ENCODE measurements at places on chromosomes 1 and 21.

DNA sequence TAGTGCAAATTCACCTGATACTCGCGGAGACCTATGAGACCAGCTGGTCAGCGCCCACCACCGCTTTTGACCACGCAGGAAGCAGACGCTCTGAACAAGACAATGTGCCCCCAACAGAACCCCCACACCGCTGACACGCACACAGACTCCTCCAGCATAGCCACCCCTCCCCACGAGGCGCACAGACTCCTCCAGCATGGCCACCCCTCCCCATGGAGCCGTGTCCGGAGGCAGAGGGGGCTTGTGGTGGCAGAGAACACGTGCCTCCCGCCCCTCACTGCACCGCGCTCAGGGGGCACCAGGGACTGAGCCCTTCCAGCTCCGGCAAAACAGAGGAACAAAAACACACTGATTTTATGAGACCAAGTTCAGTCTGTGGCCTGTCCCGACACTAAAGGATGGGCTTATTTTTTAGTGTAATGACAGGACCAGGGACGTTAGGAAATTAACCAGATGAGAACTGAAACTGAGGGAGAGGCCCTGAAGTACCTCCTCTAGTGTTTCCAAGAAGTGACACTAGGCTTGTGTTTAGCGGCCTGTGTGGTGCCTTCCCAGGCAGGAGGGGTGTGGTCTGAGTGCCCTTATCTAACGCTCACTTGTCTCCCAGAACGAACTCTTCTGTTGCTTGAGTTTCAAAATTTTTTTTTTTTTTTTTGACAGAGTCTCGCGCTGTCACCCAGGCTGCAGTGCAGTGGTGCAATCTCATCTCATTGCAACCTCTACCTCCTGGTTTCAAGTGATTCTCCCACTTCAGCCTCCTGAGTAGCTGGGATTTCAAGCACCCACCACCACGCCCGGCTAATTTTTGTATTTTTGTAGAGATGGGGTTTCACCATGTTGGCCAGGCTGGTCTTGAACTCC lies 10.0 kb upstream of the AGPAT3 start:
- no peak for DNase-seq

DNA sequence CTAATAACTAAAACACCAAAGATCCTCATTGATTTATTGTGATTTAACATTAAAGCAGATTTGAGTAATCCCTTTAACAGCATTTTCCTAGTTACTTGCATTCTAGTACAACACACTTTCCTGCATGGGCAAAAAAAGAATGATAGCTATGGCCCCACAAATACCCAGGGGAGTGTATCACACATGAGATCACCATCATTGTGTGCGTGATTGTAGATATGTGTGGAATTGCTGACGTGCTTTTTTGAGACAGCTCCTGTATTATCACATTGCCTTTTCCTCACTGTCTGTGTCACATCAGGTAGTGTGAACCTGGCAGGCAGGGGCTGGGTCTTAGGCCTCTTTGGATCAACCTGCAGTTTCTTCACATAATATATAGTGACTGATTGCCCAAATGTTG lies 48.5 kb upstream of the SAMD13 start:
- no peak for DNase-seq

GRCh38 chr21:26553898-26554297 lies 19.2 kb downstream of the CYYR1 start:
- DNase-seq, result no peak

- DNase-seq, result no peak
These were observed 3.6 kb downstream of the CHAF1B start for GRCh38 chr21:36388835-36389234.

- no peak for DNase-seq
These were observed 15.2 kb downstream of the TNFRSF14 start for GRCh38 chr1:2571348-2571747.

DNA sequence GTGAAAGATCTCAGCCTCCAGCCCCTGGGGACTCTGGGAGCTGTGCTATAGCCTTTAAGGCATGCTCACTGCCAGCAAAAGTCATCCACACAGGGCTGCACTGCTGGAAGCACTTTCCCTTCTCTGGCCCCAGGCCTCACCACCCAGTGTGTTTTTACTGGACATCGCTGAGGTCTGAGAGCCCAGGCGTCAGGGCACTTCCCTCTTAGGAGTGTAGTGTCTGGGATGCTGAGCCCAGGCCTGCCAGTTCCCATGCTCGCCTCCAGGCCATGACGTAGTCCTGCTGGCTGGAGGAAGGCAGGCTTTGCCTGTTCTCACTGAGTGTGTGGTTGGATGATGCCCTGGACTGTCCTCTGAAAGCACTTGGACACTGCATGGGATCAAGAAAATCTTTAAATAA lies 101.2 kb downstream of the GDAP2 start:
- no peak for DNase-seq

GRCh38 chr1:53182716-53183094 lies 13.9 kb upstream of the CPT2 start:
- no peak for DNase-seq

GRCh38 chr1:153842006-153842471 lies 66.8 kb downstream of the SLC27A3 start:
- no peak for DNase-seq

Measured in stimulated activated CD8-positive, alpha-beta memory T cell treated with anti-CD3 and anti-CD28 coated beads, Interleukin-4, amount 100 ng/mL, for 1 hour (primary cell).